ENCODE measurements at places on chromosomes 6 and 20. TPM values are rescaled to one million over a fixed set of nuclear protein-coding genes. Genes with fewer than 3 reads are reported as not detected.

GRCh38 chr6:21603082-21603952 lies 9.8 kb downstream of the SOX4 start:
- H3K27ac ChIP-seq = no peak overlapping the region
- H3K27me3 ChIP-seq = no peaks in the 10 kb centered on the region
- no peaks in the 10 kb centered on the region for H3K36me3 ChIP-seq
- peaks cover 20% of the 10 kb centered on the region for H3K4me1 ChIP-seq
- no peak overlapping the region for H3K4me3 ChIP-seq

- H3K4me3 ChIP-seq = no peak overlapping the region
- no peaks in the 10 kb centered on the region for H3K27me3 ChIP-seq
- H3K4me1 ChIP-seq = no peaks in the 10 kb centered on the region
These were observed 891.4 kb downstream of the TFAP2A start for GRCh38 chr6:9523462-9523861.

- no peak overlapping the region for H3K4me3 ChIP-seq
- H3K27ac ChIP-seq = no peak overlapping the region
- H3K4me1 ChIP-seq = peaks cover 7% of the 10 kb centered on the region
- peaks cover 83% of the 10 kb centered on the region for H3K36me3 ChIP-seq
- no peaks in the 10 kb centered on the region for H3K27me3 ChIP-seq
These were observed 36.3 kb downstream of the SCAND1 start for GRCh38 chr20:35918021-35918420.

- H3K27ac ChIP-seq = no peak overlapping the region
- H3K4me3 ChIP-seq = no peak overlapping the region
- no peak for DNase-seq
- no peaks in the 10 kb centered on the region for H3K4me1 ChIP-seq
- H3K36me3 ChIP-seq = no peaks in the 10 kb centered on the region
These were observed 90.4 kb downstream of the FARS2 start for GRCh38 chr6:5351552-5352210.

GRCh38 chr6:142482249-142482648 lies 180.4 kb downstream of the ADGRG6 start:
- no peak overlapping the region for H3K4me3 ChIP-seq
- no peaks in the 10 kb centered on the region for H3K4me1 ChIP-seq
- no peak for DNase-seq
- no peak overlapping the region for H3K27ac ChIP-seq
- H3K36me3 ChIP-seq = no peaks in the 10 kb centered on the region

DNA sequence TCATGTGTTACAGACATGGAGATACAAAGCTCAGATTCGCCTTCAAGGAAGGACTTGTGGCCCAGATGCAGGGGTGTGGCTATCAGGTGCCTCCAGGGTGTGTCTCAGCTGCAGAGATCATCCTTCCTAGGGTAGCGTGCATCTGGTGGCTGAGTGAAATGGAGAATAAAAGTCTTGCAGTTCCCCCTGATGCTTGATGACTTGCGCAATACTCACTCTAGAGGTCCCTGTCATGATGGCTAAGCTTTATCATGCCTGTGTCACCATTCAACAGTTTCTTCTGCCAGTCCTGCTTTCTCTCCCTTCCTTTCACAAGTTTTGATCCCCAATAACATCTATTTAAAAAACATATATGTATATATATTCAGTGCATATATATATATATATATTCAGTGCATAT lies 228.1 kb downstream of the PAX1 start:
- DNase-seq = no peak
- no peaks in the 10 kb centered on the region for H3K4me1 ChIP-seq
- no peak overlapping the region for H3K27ac ChIP-seq
- H3K27me3 ChIP-seq = no peaks in the 10 kb centered on the region
- no peaks in the 10 kb centered on the region for H3K36me3 ChIP-seq
- H3K4me3 ChIP-seq = no peak overlapping the region

GRCh38 chr6:136786658-136787057 lies 5.6 kb downstream of the MAP3K5 start:
- no peak for DNase-seq
- peak overlapping the region; percentile 58 for H3K27ac ChIP-seq
- no peaks in the 10 kb centered on the region for H3K27me3 ChIP-seq
- no peak overlapping the region for H3K4me3 ChIP-seq
- H3K4me1 ChIP-seq = peaks cover 88% of the 10 kb centered on the region
- H3K36me3 ChIP-seq = no peaks in the 10 kb centered on the region

DNA sequence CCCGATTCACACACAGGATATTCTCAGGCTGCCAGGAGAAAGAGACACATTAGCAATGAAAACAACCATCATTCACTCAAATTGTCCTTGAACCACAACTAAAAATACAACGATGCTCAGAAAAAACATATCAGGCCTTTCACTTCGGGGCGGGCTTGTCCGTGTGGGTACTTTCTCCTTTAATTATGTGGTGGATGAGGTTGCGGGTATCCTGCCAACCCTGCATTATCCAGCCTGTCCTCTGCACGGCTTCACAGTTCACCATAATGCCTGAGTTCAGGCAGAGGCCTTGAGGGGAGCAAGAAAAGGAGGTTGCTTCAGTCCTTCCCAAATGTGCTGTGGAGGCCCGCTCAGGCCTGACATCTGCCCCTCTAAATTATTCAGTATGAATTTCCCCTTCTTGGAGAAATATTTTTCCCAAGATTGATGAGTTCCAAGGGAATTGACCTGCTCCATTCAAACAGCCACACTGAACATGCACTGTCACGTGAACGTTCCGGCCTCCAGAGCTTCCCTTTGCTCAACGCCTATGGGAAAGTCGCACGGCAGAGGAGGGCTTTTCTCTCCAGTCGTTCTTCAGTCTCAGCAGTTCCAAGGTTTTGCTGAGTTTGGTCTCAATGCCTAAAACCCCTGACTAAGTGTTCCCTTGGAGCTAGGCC lies 70.3 kb downstream of the MYLK4 start:
- DNase-seq = no peak
- peaks cover 8% of the 10 kb centered on the region for H3K36me3 ChIP-seq
- no peaks in the 10 kb centered on the region for H3K4me1 ChIP-seq
- H3K27me3 ChIP-seq = no peaks in the 10 kb centered on the region

DNA sequence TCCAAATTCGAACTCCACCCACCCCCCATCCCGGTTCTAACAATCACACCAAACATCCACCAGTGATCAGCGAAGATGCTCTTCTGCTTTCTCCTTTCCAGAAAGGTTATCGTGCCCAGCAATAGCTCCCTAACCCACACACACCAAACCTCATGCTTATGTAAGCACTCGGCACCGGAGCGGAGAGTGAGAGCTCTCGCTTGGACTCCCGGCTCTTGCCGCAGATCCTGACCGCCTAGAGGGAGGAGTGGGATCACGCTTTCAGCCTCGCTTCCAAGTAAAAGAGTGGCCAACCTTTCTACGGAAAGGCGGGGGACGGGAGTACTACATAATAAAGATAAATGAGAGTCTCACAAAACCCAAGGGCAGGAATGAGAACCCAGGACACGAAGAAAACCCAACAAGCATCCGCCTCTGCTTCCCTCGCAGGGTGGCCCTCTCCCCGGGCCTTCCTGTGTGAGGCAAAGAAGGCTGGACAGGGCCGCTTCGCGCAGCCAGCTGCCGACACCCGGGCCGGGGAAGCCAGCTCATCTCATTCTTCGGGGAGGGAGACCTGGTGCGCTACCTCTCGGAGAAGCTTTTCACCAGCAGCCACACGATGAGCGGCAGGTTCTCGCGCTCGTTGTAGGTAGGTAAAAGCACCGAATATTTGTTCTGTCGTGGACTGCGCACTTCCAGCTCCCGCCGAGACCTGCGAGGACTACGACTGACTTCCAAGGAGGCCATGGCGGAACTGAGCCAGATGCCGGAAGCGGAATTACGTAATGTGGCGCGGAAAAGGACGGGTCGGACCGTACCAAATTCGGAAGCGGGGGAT lies at the start of gene DPM1:
Gene DPM1 (minus strand): TSS at position 735 of the 817 bp plus-strand sequence. CDS start 9 bp downstream, at position 726.
- H3K27ac ChIP-seq = peak within 1 kb of the TSS; percentile 96
- H3K4me3 ChIP-seq = peak within 1 kb of the TSS; percentile 96
- peaks cover 36% of the 10 kb centered on the region for H3K36me3 ChIP-seq
- peaks cover 73% of the 10 kb centered on the region for H3K4me1 ChIP-seq
- no peaks in the 10 kb centered on the region for H3K27me3 ChIP-seq
- DNase-seq = peak; percentile 86

GRCh38 chr20:52864916-52865605 lies 107.1 kb upstream of the TSHZ2 start:
- no peaks in the 10 kb centered on the region for H3K4me1 ChIP-seq
- no peak overlapping the region for H3K4me3 ChIP-seq
- no peaks in the 10 kb centered on the region for H3K36me3 ChIP-seq
- no peaks in the 10 kb centered on the region for H3K27me3 ChIP-seq

GRCh38 chr6:143782481-143782880 lies 60.7 kb upstream of the LTV1 start:
- no peak overlapping the region for H3K4me3 ChIP-seq
- no peak overlapping the region for H3K27ac ChIP-seq
- H3K4me1 ChIP-seq = peaks cover 14% of the 10 kb centered on the region
- H3K27me3 ChIP-seq = no peaks in the 10 kb centered on the region
- peaks cover 65% of the 10 kb centered on the region for H3K36me3 ChIP-seq
- DNase-seq = no peak

GRCh38 chr20:1943275-1944002 lies 48.2 kb downstream of the SIRPA start:
- H3K27me3 ChIP-seq = peaks cover 41% of the 10 kb centered on the region
- no peak overlapping the region for H3K4me3 ChIP-seq
- H3K27ac ChIP-seq = peak overlapping the region; percentile 19
- no peaks in the 10 kb centered on the region for H3K36me3 ChIP-seq
- peak; percentile 37 for DNase-seq

DNA sequence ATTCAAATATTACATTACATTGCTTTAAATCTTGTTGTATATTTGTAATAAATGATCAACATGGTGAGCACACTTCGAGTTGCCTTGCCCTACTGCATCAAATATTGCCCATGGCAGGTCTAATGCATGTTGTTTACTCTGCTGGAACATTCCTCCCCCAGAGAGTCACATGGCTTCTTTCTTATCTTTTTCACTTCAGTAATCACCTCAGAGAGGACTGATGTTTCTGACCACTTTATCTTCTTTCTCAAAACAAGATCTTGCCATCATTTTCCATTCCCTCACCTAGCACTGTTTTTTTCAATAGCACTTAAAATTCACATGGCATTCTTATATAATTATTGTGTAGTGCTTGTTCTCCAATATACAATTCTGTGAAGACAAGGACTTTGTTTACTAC lies 243.5 kb upstream of the THEMIS start:
- H3K4me1 ChIP-seq = peaks cover 14% of the 10 kb centered on the region
- DNase-seq = no peak
- H3K27me3 ChIP-seq = no peaks in the 10 kb centered on the region
- H3K36me3 ChIP-seq = no peaks in the 10 kb centered on the region

DNA sequence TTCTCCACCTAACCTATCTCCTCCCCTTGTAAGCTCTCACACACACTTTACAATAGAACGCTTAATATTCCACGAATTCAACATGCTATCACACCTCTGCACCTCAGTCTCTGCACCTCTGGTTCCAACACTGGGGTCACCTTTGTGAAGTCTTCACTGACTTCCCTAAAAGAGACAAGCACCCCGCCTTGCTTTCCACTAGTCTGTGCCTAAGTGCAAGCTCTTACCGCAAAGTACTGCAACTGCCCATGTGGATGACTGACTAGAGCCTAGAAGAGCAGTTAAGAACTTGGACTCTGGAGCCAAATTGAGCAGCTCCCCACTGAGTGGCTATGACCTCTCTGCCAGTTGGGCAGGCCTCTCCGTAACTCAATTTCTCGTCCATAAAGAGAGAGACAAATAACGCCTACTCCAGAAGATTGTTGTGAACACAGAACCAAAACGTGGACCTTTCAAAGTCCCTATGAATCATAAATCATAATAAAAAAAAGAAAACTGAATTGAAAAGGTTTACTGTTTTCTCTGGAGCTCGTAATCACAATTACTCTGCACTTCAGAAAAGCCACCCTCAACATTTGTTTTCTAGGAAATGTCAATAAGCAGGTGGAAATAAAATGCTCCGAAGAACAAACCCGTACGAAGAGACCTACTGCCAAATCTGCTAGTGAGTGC lies 1.2 kb downstream of the IFNGR1 start:
- no peak for DNase-seq
- no peaks in the 10 kb centered on the region for H3K27me3 ChIP-seq
- H3K27ac ChIP-seq = peak overlapping the region; percentile 99
- no peaks in the 10 kb centered on the region for H3K36me3 ChIP-seq
- peaks cover 92% of the 10 kb centered on the region for H3K4me1 ChIP-seq
- peak overlapping the region; percentile 78 for H3K4me3 ChIP-seq

- H3K27ac ChIP-seq = no peak overlapping the region
- no peaks in the 10 kb centered on the region for H3K36me3 ChIP-seq
- peaks cover 59% of the 10 kb centered on the region for H3K4me1 ChIP-seq
- H3K4me3 ChIP-seq = no peak overlapping the region
- no peaks in the 10 kb centered on the region for H3K27me3 ChIP-seq
These were observed 28.1 kb downstream of the ADGRF5 start for GRCh38 chr6:46893648-46894047.

DNA sequence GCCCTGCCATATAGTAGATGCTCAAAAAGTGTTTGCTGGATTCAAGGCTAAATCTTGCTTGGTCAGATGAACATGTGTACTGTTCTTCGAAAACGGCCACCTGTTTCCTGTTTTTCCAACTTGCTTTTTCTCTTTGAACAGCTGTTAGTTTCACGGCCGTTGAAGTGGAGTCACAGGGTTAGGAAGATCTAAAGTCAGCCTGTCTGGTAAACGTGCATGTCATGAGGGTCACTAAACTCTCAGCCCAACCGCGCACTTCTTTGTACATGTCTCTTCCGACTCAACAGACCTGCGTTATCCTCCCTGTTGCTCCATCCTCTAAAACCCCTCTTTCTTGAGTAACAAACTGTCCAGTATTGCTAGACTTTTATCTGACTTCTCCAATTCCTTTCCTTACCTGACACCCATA lies 93.2 kb upstream of the MAN1A1 start:
- H3K4me1 ChIP-seq = peaks cover 15% of the 10 kb centered on the region
- no peak overlapping the region for H3K27ac ChIP-seq
- no peaks in the 10 kb centered on the region for H3K36me3 ChIP-seq
- H3K4me3 ChIP-seq = no peak overlapping the region
- DNase-seq = no peak

GRCh38 chr20:50187403-50188051 lies 3.1 kb upstream of the CEBPB start:
- H3K27ac ChIP-seq = peak overlapping the region; percentile 4
- DNase-seq = no peak
- no peaks in the 10 kb centered on the region for H3K27me3 ChIP-seq
- no peak overlapping the region for H3K4me3 ChIP-seq
- peaks cover 29% of the 10 kb centered on the region for H3K4me1 ChIP-seq

DNA sequence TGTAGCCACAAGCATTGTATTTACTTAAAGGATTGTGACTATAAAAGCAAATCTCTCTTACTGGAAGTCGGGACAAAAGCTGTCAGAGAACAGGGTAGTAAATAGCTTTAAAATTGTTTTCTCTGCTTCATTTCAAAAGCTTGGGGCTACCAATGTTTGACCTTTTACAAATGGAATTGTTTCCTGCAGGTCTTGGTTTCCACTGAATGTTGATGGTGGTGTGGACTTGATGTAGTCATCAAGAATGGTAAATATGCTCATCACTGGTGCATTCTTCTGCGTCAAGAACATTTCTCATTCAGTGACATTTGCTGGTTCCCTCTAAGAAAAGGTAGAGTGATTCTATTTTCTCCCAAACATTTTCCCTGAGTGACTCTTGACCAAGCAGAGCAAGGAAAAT lies 435.4 kb upstream of the KHDRBS2 start:
- no peaks in the 10 kb centered on the region for H3K36me3 ChIP-seq
- H3K27ac ChIP-seq = no peak overlapping the region
- DNase-seq = no peak
- no peaks in the 10 kb centered on the region for H3K4me1 ChIP-seq

- peaks cover 28% of the 10 kb centered on the region for H3K4me1 ChIP-seq
- H3K36me3 ChIP-seq = no peaks in the 10 kb centered on the region
- peak; percentile 61 for DNase-seq
- H3K4me3 ChIP-seq = peak overlapping the region; percentile 75
These were observed 6.2 kb upstream of the SOX4 start for GRCh38 chr6:21587179-21587960.

The SYTL3 gene
- total RNA-seq = 11.2 TPM

The GRM4 gene
- not detected for total RNA-seq

The PPP1R16B gene
- 6.3 TPM for total RNA-seq

The SIRPB2 gene
- 3.2 TPM for total RNA-seq

The EYA2 gene
- 0.63 TPM for total RNA-seq
